Spinal cord (tissue), 10 donors: ENCODE measurements at places on chromosomes 2 and 18. TPM values are rescaled to one million over a fixed set of nuclear protein-coding genes. Genes with fewer than 3 reads are reported as not detected.

Gene SEMA4F
- total RNA-seq = 17.2 TPM

Gene ST6GAL2
- total RNA-seq = 49.0 TPM

Gene REG3A
- total RNA-seq = not detected

Gene MEP1B
- 0.11 TPM for total RNA-seq

Gene ARHGAP25
- total RNA-seq = 7.2 TPM

Gene TMEM247
- not detected for total RNA-seq

Gene CAPN14
- total RNA-seq = 0.40 TPM

Gene PKDCC
- total RNA-seq = 175 TPM
